ENCODE measurements at places on chromosomes 11 and 22.

- DNase-seq = no peak
Measured at GRCh38 chr11:14315130-14315529, 43.9 kb downstream of the RRAS2 start.

DNA sequence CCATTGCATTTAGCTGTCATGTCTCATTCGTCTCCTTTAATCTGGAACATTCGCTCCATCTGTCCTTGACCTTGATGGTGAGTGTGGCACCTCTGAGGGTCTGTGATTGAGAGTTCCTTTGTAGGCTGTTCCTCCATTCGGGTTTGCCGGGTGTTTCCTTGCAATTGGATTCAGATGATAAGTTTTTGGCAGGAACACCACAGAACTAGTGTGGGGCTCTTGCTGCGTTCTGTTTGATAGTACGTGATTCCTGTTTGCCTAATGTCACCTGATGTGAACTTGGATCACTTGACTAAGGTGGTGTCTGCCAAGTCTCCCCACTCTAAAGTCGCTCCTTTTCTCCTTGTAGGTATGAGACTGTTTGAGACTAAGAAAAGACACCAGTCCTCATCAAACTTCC lies 109.7 kb upstream of the TMEM45B start:
- DNase-seq = no peak

GRCh38 chr11:131985846-131986301 lies 615.5 kb downstream of the NTM start:
- DNase-seq = no peak

DNA sequence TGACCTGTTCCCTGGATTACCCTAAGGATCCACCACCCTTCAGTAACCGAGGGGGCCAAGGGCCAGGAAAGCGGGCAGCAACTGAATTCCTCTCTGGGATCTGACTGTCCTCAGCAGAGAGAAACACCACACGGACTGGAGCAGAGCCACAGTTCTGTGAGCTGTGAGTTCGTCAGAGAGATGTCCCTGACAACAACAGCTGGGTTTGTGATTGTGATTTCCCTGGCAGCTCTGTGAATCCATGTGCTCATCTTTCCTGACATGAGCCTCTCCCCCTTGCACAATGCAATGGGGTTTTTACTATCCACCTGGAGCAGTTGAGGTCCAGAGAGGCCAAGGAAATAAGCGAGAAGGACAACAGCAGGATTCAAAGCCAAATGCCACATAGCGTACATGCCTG lies 69.4 kb upstream of the AMPD3 start:
- DNase-seq = no peak

DNA sequence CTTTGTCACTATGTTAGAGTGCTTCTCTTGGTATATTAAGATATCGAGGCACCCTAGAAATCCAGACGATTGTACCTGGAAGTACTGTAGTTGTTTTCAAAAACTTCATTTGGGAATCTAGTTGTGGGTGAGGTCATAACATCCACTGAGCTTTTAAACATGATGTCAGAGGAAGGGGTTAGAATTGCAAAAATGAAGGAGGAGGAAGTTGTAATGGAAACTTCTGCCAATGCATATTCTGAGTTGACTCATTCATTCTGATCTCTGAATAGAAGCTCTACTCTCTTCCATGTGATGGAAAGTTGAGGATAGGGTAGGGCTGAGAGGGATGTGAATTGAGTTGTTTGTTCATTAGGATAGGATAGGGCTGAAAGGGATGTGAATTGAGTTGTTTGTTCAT lies 7.7 kb downstream of the CD44 start:
- DNase-seq = no peak

- DNase-seq = no peak
Measured at GRCh38 chr11:129061492-129062230, 119.0 kb upstream of the TP53AIP1 start.

- DNase-seq = no peak
Measured at GRCh38 chr11:117074119-117074518, 24.1 kb downstream of the SIK3 start.

DNA sequence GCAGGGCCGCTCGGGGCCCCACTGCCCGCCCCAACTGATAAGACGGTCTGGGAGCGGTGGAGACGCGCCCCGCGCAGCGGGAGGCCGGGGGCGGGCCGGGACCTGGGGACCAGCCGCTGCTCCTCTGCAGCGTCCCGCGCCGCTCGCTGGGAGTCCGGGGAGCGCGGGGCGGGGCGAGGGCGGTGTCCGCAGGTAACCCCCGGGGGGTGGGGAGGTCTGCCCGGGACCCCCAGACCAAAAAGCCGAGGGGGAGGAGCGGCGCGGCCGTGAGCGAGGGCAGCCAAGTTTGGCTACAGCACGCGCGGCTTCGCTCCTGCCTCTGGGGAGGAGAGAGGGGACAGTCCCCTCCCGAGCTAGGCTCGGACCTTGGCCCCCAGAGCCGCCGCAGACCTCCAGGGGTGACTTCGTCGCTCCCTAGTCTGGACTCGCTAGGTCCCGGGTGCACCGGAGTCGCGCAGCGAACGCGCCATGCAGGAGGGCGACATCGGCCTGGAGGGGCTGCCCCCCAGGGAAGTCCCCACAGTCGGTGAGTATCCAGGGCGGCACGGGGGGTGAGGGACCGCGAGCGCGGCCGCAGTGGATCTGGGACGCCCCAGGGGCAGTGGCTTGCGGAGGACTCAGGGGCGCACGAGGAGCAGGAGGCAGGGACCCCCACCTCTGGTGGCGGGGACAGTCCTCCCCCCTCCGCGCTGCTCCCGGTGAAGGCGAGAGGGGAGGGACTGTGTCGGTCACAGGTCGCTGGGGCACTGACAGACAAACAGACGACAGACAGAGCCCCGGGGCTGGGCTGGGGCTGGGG lies 92.3 kb upstream of the ANO1 start:
- no peak for DNase-seq

DNA sequence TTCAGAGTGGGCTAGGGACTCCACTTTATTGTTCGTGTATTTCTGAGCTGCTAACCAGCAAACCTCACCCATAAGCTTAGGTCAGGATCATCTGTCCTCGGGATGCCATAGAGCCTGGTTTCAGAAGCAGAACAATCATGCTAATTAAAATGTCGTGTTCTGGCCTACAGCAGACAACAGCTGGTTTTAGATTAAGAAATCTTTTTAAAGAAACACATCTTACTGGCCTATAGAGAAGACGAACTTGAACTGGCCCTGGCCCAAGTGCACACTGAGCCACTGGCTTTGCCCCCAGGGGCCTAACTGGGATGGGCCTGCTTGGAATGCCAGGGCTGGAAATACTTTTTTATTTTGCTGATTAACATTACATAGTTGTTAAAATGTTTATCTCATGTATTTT lies 63.2 kb downstream of the ALX4 start:
- no peak for DNase-seq

DNA sequence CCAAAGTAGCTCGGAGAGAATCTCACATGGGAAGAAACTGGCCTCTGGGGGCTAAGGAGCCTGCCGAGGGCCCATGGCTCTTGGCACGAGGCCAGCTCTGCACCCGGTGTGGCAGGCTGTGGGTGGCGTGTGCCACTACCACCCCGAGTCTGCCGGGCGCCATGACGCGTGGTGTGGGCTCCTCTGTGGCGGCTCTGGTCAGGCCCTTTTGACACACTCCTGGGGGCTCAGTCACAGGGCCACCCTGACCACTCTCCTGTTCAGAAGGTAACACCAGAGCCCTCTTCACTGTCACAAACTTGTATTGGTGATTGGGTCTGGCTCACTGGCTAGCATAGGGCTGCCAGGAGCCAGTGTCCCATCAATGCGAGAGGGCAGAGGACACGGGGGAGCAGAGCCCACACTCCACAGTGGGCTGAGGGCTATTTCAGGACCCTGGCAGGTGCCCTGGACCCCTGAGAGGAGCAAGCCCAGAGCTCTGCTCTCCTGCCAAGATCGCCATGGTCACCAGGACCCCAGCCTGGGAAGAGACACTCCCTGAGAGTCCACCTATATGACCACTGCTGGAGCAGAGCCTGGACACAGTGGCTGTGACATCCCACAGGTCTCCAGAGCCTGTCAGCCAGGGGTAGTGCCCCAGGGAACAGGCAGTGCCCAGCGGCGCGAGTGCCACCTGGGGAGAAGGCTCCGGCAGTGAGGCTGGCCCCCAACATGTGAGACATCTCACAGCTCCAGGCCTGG lies 8.6 kb upstream of the PPM1F start:
- no peak for DNase-seq

DNA sequence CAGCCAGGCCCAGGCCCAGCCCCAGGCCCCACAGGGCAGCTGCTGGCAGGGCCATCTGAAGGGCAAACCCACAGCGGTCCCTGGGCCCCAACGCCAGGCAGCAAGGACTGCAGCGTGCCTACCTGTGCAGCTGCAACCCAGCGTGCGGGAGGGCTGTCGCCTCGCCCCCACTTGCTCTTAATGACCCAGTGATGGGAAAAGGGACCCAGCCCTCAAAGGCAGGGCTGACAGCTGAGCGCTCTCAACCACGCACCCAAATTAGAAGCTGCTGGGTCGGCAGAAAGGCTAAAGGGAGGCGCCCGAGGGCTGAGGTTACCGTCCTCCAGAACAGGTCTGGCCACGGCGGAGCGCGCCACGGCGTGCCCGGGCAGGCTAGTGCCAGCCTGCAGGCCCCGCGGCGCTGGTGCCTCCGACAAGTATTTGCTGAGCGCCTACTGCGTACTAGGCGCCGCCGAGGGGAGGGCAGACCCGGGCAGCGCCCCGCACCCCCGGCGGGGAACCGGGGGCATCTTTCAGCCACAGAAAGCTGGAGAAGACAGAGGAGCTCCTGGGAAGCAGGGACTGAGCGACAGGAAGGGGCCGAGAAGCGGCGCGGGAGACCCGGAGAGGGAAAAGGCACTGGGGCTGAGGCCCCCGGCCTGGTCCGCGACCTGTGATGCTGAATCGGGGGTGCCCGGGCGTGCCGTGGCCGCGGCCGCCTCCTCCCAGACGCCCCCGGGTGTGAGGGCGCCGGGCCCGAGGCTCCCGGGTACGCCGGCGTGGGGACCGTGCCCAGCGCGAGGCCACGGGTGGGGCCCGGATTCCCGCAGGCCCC lies 773 bp downstream of the HRAS start:
- peak; percentile 18 for DNase-seq

- no peak for DNase-seq
Measured at GRCh38 chr11:101759771-101760450, 154.9 kb upstream of the CEP126 start.

DNA sequence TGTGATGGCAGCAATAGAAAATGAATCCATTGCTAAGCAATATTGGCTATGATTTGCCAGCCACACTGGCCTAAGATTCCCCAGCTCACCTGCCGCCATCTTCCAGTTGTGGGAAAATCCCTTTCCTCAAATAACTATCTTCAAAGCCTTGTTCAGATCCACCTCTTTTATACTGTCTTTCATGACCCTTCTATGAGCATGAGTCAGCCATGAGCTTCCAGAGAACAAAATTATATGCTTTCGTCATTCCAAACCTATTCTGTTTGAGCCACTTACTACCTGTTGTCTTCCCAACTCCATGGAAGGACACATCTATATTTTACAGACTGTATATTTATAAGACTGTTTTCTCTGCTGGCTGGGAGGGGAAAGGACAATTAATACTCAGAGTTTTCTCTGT lies 25.0 kb upstream of the PRSS23 start:
- no peak for DNase-seq

- no peak for DNase-seq
Measured at GRCh38 chr11:123797541-123797940, 8.6 kb downstream of the OR6M1 start.

DNA sequence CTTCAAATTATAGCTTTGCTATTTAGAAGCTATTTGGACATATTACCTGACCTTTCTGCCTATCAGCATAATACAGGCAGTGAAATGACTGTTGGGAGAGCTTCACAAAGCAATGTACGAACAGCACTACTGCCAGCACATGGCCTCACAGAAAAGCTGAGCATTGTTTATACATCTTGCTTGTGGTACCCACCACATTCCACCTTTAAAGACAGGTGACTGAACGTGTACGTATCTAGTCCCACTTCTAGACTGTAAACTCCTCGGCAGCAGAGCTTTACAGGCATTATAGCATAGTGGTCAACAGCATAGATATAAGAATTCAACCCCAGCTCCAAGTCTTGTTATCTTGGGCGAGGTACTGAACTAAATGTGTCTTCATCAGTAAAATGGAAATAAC lies 1.6 kb downstream of the JOSD1 start:
- DNase-seq = no peak

All from stimulated activated CD4-positive, alpha-beta T cell treated with anti-CD3 and anti-CD28 coated beads, Interleukin-1b, Interleukin-23, amount 100 ng/mL, for 24 hours (primary cell).